Ovary (tissue), 10 donors: ENCODE measurements at places on chromosomes 12 and 14.

DNA sequence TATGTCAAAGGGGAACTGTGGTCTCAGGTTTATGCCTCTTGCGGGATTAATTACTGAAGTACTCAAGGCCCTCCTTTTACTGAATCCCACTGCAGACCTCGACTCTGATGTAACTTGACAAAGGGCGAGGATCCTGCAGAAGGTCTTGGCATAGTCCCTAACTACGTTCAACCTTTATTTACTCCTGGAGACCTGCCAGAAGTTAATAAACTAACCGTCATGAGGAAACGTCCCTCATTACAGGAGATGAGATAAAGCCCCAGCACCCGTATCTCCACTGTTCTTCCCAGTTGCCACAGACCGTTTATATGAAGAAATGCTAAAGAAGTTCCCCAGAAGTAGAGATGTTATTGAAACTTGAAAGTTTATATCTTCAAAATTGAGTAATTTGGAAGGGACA, 190.9 kb downstream of the ETV6 start:
- DNase-seq: no peak

DNA sequence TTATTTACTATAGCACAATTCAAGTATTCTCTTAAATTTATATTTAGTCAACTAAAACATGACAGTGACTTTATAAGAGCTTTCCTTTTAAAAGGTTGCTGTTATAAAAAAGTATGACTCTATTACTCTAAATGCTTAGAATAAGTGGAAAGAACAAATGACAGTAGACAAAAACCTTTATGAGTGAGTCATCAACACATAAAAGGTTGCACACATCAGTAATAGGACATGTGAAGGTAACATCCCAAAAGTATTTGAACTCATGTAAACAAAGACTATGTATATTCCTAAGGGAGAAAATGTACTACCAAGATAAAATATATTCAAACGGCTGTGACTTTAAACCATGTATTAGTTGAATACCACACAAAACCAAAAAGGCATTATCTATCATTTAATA, 98.8 kb downstream of the PAWR start:
- DNase-seq: no peak

- DNase-seq: no peak
These were observed 75.3 kb upstream of the OR4E1 start for GRCh38 chr14:21748869-21749303.

DNA sequence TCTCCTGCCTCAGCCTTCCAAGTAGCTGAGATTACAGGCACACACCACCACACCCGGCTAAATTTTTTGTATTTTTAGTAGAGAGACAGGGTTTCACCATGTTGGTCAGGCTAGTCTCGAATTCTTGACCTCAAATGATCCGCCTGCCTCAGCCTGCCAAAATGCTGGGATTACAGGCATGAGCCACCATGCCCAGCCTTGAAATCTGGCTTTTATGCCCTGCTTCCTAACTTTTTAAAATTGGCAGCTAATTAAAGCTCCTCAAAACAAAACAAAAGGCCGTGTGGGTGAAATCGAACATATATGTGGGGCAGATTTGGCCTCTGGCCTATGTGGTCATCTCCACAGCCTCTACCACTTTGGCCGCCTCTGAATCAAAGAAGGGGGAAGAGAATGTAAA, 37.9 kb downstream of the KCTD10 start:
- no peak for DNase-seq

DNA sequence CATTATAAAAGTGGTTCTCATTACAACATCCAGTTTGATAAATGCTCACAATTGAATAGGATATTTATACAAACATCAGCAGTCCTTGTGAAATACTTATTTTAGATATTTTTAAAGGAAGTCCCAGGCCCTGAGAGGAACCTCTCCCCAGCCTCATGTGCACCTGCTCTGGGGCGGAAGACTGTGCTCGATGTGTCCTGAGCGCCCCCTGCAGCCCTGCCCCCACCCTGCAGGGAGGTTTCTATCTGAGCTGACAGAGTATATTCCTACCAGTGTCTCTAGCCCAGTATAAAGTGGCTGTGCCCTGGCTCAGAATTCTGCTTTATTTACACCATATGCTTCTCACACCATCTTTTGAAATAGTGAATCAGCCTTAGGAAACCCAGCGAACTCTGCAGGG, 1349.1 kb downstream of the TMEM121 start:
- DNase-seq: peak; percentile 81

DNA sequence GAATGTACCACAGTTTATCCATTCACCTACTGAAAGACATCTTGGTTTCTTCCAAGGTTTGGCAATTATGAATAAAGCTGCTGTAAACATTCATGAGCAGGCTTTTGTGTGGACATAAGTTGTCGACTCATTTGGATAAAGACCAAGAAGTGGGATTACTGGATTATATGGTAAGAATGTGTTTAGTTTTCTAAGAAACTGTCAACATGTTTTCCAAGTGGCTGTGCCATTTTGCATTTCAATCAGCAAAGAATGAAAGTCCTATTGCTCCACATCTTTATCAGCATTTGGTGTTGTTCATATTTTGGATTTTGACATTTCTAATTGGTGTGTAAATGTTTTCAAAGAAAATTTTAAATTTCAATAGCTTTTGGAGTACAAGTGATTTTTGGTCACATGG, 27.3 kb upstream of the KLRF1 start:
- DNase-seq: no peak

- no peak for DNase-seq
These were observed 414.5 kb downstream of the PCNX1 start for GRCh38 chr14:71321574-71322315.

GRCh38 chr14:94752591-94753436, 17.1 kb downstream of the GSC start:
- no peak for DNase-seq

- no peak for DNase-seq
These were observed 412 bp upstream of the TEP1 start for GRCh38 chr14:20413744-20414082.

- DNase-seq: no peak
These were observed 2.7 kb upstream of the GPR132 start for GRCh38 chr14:105067969-105068301.

DNA sequence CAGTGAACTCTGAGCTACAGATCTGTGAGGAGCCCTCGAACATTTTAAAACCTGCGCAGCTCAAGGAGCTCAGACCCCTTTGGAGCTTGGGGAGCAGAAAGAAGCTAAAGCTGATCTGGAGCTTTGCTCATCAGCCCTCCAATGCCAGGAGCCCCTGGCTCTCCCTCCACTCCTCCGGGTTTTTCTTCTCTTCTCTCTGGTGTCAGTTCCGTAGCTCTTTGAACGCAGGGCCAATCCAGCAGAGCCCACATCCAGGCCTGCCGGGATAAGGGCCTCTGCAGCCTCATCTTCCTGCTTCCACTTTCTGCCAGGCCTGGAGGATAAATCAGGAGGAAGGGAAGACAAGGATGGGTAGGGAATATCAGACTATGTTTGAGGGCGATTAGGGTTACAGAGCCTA, 6.0 kb downstream of the HOXC4 start:
- DNase-seq: no peak

- DNase-seq: no peak
These were observed 157.6 kb downstream of the DPF3 start for GRCh38 chr14:72736308-72736707.

DNA sequence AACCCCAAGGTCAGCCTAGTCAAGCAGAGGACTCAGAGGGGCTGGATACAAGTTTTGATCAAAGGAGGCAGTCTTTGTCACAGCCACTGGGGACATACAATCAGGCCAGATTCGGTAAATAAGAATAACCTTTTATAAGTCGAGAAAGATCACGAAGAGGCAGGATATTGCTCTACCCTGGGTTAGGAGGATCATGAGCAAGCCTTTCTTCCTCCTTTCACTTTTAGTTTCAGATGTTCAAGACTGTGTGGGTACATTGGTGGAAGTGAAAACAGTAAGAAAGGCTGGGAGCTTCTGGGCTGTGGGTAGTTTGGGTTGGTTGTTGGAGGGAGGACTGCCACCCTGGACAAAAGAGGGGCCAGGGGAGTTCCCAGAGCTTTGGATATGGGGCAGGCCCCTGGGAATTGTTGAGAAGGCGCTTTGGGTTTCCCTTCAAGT, 127.7 kb downstream of the SNAPC1 start:
- DNase-seq: no peak

DNA sequence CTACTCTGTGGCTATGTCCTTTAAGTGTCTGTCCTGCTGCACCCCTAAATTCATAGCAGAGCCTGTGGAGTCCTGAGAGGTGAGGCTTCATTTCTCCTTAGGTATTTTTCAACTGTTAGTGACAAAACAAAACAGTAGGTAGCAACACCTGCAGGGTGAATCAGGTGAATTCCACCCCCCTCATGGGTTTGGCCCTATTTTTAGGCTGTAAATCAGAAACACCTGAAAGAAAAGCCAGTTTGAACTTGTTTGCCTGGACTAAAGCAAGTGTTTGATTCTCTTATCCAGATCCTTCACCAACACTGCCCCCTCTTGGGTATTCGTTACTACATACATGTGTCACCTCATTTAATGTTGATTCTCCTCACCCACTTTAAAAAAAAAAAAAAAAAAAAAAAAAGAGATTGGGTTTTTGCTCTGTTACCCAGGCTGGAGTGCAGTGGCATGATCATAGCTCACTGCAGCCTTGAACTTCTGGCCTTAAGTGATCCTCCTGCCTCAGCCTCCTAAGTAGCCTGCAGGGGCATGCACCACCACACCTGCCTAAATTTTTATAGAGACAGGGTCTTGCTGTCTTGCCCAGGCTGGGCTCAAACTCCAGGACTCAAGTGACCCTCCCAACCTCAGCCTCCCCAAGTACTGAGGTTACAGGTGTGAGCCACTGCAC, 10.3 kb downstream of the TBPL2 start:
- peak; percentile 35 for DNase-seq

- no peak for DNase-seq
These were observed 7.4 kb downstream of the PRKCH start for GRCh38 chr14:61328626-61329262.

- peak; percentile 56 for DNase-seq
These were observed 54.9 kb downstream of the EID3 start for GRCh38 chr12:104358353-104359003.

- DNase-seq: no peak
These were observed 5.1 kb upstream of the SPATA7 start for GRCh38 chr14:88380405-88380804.

GRCh38 chr12:1246637-1247036, 255.6 kb downstream of the ERC1 start:
- DNase-seq: no peak

- DNase-seq: no peak
These were observed 166.7 kb upstream of the SYT1 start for GRCh38 chr12:78697817-78698415.

DNA sequence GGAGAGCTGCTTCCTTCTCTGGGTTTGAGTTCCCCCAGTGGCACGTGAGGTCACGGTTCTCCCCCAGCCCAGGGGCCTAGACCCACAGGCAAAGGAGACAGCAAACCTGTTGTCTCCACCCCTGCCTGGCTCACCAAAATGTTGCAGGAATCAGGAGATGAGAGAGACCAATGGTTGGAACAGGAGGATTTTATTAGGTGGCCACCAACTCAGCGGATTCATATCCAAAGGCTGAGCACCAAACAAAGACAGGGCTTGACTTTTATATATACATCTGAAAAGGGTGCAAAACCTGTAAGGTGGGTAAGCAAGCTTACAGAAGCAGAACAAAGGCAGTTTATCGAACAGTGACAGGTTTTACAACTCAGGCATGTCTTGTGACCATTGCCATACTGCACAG, 9.2 kb upstream of the ADAM21 start:
- DNase-seq: no peak

GRCh38 chr14:61187196-61187905, 93.8 kb downstream of the TMEM30B start:
- DNase-seq: peak; percentile 20

DNA sequence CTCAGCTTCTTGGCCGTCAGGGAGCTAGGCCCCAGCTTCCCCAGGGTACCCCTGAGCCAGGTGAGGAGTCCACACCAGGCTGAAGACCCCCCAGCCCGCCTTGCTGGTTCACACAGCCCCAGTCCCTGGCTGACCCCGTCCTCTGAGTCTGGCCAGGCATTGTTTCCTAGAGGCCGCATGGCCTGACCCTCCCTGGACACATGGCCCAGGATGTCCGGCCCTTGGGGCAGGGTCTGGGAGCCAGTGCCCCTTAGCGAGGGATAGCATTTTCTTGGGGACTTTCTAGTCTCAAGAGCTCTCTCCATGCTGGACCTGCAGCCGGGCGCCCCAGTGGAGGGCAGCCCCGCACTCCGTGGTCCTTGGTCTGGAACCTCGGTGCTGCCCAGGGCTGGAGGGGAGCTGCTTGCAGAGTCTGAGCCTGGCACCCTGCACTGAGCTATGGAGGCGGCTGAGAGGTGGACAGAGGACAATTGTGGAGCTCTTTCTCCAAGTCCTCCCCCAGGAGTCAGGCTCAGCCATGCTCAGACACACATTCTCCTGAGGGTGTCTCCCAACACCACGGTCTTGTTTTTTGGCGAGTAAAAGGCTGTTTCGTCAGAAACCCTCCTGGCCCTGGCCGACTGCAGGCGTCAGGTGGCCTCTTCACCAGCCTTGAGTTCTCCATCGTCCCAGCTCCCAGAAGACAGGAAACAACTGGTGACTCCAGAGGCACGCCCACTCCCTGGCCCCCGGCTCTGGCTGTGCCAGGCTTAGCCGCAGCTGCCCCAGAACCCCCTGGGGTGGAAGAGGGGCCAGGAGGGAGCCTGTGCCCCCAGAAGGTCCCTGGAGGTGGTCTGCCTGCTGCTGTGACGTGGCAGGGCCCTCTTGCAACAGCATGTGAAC, 17.6 kb upstream of the CRIP2 start:
- DNase-seq: no peak

DNA sequence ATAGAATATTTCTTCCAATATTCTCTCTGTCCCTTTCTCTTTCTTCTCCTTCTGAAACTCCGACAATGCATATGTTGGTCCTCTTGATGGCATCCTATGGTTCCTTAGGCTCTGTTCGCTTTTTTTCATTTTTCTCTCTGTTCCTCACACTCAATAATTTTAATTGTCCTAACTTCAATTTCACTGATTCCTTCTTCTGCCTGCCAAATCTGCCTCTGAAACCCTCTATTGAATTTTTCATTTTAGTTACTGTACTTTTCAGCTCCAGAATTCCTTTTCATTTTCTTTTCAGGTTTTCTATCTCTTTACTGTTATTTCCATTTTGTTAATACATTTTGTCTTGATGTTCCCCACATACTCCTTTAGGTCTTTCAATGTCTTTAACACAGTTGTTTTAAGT, 67.0 kb upstream of the TTC7B start:
- no peak for DNase-seq

DNA sequence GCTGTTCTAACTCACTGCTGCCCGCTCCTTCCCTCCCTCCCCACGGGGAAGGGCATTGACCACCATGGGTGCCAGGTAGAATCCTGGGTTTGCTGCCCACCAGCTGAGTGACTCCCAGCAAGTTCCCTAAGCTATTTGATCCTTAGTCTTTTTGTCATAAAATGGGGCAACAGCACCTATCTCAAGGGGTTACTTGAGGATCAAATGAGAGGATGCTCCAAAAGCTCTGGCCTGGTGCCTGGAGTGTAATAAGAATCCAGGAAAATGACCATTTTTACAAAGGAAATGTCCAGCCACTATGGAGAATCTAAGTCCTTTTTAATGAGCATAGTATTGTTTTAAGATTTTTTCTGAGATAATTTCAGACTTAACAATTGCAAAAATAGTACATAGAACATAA, 61.4 kb upstream of the CMKLR1 start:
- DNase-seq: no peak

- DNase-seq: no peak
These were observed 99.0 kb downstream of the SAMD4A start for GRCh38 chr14:54665946-54666345.

GRCh38 chr12:92854344-92854743, 74.8 kb downstream of the EEA1 start:
- DNase-seq: no peak

- no peak for DNase-seq
These were observed 14.5 kb downstream of the R3HDM2 start for GRCh38 chr12:57416039-57416996.
